GM13977 (cell line): ENCODE measurements at places on chromosomes 11 and 22.

DNA sequence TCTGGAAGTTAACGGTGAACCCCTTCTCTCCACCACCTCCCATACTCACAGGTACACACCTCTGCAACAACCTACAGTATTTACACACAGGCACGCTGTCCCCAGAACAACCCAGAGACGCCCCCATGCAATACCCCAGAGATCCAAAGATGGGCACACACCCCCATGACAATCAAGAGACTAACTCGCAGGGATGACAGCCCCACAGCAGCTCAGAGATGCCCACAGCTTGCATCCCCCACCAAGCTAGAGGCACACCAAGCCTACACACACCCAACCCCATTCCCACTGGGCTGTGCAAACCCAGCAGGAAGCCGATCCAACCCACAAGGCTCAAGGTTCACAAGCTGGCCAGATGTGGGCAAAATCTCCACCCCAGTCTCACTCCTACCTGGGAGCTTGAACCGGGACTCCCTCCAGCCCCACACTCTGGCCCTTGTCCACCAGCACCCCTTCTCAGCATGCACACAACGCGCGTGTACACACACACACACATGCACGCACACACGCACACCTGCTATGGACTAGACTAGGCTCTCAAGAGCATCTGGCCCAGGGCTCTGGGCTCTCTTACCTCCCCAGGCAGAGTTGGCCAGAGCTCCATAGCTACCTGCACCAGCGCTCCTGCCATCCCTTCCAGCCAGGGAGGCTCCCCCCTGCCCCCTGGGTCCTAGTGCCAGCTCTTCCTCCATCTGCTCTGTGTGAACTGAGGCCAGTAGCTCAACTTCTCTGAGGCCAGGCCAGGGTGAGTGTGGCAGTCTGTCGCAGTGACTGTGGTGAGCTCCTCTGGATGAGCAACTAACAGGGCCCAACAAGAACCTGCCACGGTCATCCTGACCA, 11.5 kb downstream of the STARD10 start:
- DNase-seq = no peak

- DNase-seq = no peak
These were observed at the start of gene SCT for GRCh38 chr11:626475-627307. TSS of gene SCT (minus strand) at chr11:627181. CDS start at chr11:627143, 38 bp downstream.

DNA sequence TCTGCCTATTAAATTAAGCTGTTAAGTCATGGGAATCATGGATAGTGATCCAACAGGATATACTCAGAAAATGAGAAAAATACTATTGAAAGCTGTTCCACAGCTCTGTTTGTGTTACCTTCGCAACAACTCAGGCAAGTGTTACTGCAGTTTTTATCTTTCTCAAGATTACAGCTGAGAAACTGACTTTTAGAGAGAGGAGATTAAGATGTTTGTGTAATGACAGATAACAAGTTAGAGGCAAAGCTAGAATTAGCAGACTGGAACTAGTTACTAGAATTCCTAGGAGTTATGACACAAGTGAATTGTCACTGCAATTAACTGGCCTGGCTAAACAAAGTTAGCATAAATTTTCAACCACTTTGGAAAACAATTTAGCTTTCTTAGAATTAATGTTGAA, 1.6 kb downstream of the SLN start:
- no peak for DNase-seq

GRCh38 chr11:12827929-12828812, 153.9 kb downstream of the TEAD1 start:
- peak; percentile 15 for DNase-seq

DNA sequence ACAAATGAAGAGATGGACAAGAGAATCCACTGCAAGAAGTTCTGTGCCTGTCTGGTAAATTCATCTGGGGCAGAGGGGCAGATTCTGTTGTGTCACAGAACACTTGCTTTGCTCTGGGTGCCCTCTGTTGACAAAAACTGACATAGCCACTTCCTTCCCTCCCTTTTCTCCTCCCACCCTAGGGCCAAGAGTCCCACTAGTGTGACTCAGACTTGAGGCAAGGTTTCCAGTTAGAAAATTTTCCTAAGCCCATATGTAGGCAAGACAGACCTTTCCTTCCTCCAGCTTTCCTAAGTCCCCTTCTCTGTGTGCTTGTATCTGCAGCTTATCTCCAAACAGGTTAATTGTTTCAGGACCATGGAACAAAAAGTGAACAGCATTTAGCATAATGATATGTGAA, 106.8 kb downstream of the RBFOX2 start:
- DNase-seq = peak; percentile 12

DNA sequence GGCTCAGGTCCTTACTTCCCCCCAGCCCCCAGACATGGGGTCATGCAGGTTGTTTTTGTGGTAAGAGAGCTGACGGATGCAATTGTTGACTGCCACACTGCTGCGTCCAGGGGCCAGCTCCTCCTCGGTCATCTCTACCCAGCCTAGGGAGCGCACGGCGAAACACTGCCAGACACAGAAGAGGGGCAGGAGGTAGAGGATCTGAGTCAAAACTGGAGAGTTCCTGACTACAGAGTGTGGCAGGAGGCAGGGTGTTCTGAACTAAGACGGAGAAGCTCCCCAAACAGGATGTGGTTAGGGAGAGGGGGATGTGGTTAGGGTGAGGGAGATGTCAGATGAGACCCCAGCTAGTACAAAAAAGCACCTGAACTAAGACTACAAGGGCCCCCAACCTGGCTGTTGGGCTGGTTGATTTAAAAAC, 12.3 kb downstream of the SMPD1 start:
- peak; percentile 87 for DNase-seq

- DNase-seq = no peak
These were observed 10.9 kb downstream of the INS start for GRCh38 chr11:2149864-2150847.

DNA sequence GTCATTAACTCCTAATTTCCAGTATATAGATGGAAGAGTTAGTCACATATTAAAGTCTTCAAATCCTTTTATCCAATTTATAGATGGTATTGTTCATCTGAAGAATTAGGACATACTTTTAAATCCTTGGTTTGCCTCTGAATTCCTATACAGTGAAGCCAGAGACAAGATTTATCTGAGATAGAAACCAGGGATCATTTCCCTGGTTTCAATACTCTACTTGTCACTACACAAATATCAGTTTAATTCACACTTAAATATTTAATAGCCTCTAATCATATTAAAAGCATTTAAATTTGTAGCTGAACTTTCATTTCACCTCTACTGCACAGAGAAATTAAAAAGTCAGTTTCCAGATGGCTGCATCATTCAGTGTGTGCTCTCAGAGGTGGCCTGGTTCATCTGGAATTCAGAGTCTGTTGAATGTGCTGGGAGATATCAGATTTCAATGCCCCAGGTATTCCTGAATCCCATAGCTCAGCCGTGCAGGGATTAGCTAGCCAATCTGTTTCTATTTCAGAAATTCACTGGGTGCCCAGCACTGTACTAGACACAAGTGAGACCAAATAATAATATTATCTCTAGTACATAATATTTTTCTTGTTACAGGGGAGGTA, 344.3 kb downstream of the AASDHPPT start:
- DNase-seq = no peak

DNA sequence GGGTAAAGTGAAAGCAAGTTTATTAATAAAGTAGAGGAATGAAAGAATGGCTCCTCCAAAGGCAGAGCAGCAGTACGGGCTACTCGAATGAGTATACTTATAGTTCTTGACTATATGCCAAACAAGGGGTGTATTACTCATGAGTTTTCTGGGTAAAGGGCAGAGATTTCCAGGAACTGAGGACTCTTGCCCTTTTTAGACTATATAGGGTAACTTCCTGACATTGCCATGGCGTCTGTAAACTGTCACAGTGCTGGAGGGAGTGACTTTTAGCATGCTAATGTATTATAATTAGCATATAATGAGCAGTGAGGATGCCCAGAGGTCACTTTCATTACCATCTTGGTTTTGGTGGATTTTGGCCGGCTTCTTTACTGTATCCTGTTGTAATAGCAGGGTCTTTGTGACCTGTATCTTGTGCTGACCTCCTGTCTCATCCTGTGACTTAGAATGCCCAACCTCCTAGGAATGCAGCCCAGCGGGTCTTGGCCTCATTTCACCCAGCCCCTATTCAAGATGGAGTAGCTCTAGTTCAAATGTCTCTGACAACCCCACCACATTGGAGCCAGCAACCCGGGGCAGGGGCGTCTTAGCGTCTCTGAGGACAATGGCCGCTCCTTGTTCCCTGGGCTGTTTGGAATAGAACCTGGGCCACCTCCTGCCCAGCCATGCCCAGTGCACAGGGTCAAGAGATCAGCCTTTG, 34.9 kb upstream of the CD82 start:
- DNase-seq = no peak

DNA sequence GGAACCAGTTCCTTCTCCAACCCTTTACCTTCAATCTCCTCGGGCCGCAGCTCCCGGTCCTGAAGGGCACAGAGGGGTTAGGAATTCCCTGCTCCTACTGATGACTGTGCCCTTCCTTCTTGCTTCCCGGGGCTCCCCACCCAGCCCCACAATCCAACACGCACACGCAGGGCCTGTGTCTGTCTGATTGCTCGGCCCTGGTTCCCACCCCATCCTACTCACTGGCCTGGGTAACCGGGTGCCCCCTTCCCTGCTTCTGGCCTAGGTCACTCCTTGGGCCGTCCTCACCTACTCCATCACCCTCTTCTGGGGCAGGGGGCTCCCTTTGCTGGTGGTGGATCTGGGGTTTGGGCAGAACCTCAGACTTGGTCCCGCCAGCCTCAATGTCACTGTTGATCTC, 1.3 kb downstream of the CABP2 start:
- DNase-seq = no peak

DNA sequence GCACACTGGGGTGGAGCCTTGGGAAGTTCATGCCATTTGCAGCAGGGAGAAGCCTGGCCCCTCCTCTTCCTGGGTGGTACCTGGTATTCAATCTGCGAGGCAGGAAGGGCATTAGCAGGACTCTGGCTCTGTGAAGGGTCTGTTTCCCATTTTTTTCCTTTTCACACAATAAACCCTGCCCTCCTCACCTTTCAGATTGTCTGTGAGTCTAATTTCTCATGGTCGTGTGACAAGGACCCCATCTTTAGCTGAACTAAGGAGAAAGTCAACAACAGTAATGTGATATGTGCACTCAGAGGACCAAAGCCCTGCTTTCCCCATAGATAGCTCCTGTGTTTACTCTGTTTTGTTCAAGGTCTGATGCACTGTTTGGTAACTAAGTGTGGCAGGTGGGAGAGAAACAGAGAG, 26.6 kb upstream of the CASP4 start:
- DNase-seq = no peak

DNA sequence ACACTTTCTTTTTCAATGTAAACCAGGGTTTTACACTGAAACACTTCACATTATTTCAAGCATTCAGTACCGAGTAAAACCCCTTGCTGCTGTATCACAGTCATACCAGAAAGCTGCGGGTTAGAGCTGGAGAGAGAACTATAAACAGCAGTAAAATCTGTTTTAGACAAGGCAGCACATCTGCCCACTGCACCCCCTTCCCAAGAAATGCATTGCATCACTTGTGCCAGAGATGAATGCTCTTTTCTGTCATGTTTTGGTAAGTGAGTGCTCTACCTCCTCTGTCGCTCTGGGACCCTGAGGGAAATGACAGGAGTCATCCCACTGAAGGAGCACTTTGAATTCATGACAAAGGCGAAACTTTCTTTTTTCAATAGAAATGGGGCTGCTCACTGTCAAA, 107.2 kb downstream of the MAML2 start:
- DNase-seq = peak; percentile 44

- no peak for DNase-seq
These were observed 3.8 kb upstream of the MUC2 start for GRCh38 chr11:1070594-1071462.

DNA sequence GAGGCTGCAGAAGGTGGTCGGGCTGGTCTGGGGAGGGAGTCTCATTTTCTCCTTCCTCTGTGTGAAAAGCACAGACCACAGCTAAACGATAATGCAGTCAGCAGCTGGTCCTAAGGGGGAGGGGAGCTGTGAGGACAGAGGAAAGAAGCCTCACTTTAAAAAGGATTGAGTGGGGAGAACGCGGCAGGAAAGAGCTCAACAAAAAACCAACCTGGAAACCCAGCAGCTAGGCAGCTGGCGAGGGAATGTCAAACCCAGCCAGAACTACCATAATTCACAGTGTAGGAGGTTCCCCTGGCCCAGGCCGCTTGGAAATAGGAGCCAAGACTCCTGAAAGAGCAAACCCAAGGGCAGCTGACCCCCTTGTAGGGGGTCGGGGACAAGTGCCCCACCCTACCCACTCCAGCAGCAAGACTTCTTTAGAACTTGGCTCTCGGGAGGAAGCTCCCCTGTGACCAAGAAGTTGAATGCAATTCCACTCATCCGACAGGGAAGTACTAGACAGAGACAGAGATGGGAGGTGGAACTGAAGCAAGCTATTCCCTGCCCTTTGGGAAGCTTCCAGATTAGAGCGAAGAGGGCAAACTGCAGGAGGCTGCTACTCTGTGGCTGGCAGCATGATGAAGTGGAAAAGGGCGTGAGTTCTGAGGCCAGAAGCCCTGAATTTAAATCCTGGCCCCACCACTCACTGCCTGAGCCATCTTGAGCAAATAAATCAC, 16.5 kb upstream of the DGKZ start:
- no peak for DNase-seq

GRCh38 chr11:130715085-130715876, 201.0 kb downstream of the SNX19 start:
- no peak for DNase-seq

GRCh38 chr11:86693518-86693917, 21.1 kb upstream of the ME3 start:
- DNase-seq = no peak

DNA sequence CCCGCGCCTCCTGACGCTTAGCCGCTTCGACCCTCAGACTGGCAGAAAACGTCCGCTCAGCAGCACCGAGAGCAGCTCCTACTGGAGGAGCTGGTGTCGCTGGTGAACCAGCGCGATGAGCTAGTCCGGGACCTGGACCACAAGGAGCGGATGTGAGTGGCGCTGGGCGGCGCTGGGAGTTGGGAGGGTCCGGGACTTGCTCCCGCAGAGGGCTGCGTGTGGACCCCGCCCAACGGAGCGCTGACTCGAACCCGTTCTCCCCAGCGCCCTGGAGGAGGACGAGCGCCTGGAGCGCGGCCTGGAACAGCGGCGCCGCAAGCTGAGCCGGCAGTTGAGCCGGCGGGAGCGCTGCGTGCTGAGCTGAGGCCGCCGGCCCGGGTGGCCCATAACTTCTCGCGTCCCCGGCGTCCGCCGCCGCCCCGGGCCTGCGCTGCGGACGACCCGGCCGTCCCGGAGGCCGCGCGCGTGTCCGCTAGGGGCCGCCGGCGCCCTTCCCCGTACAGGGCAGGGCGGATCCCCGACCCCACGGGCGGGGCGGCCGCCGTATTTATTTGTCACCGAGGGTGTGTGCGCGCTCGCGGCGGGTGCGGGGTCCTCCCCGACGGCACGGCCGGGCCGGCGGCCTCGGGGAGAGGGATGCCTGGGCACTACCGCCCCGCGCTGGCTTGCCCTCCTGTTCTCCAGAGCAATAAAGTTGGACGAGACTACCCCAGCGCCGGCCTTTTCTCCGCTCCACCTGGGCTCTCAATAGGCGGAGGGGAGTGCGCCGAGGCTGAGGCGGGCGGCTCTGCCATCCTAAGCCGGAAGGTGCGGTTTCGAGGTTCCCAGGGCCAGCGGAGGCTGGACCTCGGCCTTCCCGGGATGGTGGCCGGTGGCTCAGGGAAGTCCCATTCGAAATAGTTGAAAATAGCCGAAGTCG, 3.4 kb downstream of the KCNK7 start:
- no peak for DNase-seq
